ENCODE measurements at places on chromosomes 3 and 15.

GRCh38 chr15:71096676-71097075, 18.6 kb upstream of the THSD4 start:
- no peak for DNase-seq

- no peak for DNase-seq
These were observed 5.6 kb downstream of the OR5K4 start for GRCh38 chr3:98359250-98359649.

- DNase-seq = no peak
These were observed 42.1 kb downstream of the MAGI1 start for GRCh38 chr3:65996589-65996988.

GRCh38 chr3:186526256-186526606, 17.9 kb downstream of the CRYGS start:
- DNase-seq = no peak

Data from effector memory CD8-positive, alpha-beta T cell (primary cell).